ENCODE measurements at places on chromosomes 6 and 20.

- no peak for DNase-seq
These were observed 76.1 kb upstream of the SLC4A11 start for GRCh38 chr20:3315136-3315535.

- DNase-seq = no peak
These were observed 18.7 kb upstream of the COL10A1 start for GRCh38 chr6:116144605-116145004.

GRCh38 chr6:133136177-133136880 lies 104.8 kb upstream of the EYA4 start:
- DNase-seq = no peak

GRCh38 chr6:47741807-47742206 lies 40.0 kb upstream of the OPN5 start:
- no peak for DNase-seq

- DNase-seq = no peak
These were observed 111.2 kb downstream of the GMPR start for GRCh38 chr6:16349544-16349943.

DNA sequence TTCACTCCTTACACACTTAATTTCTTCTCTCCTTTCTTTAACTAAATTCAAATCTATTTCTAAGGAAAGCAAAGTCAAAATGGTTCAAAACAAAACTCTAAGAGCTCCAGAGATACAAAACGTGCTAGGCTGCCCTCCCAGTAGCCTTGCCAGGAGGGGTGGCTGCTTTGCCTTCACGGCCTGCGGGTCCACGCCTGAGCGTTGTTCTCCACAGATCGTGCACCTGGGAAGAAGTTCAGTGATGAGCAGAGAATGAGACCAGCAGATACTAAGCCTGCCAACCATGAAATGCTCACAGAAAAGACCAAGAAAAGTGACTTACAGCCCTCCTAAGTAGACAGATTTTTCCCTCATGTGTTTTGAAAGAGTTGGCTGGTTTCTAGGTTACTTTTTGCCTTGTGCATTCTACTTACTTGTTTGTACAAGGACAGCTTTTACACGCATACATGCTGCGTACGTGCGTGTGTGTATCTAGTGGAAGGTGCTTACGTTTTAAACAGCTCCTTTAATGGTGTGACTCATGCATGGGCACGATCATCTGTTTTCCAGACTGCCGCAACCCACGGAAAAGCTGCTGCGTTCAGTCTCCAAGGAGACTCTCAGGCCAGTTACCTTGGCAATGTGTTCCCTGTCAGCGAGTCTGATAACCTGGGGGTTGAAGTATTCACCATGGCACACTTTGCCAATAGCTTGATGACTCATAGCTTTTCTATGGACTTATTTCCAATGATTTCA lies 32.4 kb upstream of the PBOV1 start:
- no peak for DNase-seq

- DNase-seq = no peak
These were observed 57.4 kb upstream of the PSMF1 start for GRCh38 chr20:1060985-1061384.

GRCh38 chr20:34473262-34473883 lies 42.8 kb upstream of the DYNLRB1 start:
- no peak for DNase-seq

- no peak for DNase-seq
These were observed 55.7 kb downstream of the FAM184A start for GRCh38 chr6:119022796-119023195.

- no peak for DNase-seq
These were observed 30.0 kb upstream of the PHACTR2 start for GRCh38 chr6:143647732-143648131.

DNA sequence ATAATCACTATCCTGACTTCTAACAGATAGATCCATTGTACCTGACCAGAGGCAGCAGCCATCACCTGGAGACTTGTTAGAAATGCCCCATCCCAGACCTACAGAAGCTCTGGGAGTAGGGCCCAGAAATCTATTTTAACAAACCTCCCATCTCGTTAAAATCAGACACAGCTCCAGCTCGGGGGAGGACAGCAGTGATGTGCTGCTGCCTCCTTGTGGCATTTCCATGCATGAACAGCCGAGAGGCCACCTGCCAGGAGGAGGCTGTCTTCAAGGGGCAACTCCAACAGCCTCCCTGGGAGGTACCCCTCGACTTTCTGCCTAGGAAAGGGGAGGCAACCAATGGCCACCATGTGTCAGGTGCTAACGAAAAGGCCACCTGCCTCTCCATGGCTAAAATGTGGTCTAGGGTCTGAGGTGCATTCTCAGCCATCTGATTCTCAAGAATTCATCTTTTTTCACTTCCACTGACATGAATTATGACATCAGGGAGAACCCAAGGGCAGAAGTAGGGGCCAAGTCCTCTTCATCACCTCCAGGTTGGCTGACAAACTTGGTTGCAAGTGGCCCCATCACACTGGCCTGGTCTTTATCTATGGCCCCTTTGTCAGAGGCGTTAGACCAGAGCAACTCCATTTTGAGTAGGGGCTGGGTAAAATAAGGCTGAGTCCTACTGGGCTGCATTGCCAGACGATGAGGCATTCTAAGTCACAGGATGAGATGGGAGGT lies 12.2 kb upstream of the KCNK15 start:
- DNase-seq = peak; percentile 61

- DNase-seq = peak; percentile 61
These were observed 12.9 kb upstream of the ZNF343 start for GRCh38 chr20:2521369-2522305.

- DNase-seq = no peak
These were observed 22.0 kb downstream of the CENPW start for GRCh38 chr6:126361832-126362440.

DNA sequence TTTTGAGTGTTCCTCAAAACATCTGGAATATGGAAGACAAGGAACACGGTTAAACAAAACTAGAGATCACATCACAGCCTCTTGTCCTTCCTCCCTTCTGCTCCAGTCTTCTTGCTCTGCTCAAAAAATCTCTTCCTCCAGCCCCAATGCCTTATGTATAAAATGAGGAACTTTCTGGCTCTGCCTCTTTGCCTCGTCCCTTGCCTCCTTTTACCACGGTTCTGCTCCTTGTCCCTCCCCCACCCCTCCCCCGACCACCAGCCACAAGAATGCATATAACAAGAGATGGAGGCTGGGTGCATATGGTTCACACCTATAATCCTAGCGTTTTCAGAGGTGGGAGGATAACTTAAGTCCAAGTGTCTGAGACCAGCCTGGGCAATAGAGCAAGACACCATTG lies 43.6 kb downstream of the PLAGL2 start:
- no peak for DNase-seq

GRCh38 chr6:29462022-29462421 lies 5.1 kb downstream of the OR2H1 start:
- DNase-seq = no peak

DNA sequence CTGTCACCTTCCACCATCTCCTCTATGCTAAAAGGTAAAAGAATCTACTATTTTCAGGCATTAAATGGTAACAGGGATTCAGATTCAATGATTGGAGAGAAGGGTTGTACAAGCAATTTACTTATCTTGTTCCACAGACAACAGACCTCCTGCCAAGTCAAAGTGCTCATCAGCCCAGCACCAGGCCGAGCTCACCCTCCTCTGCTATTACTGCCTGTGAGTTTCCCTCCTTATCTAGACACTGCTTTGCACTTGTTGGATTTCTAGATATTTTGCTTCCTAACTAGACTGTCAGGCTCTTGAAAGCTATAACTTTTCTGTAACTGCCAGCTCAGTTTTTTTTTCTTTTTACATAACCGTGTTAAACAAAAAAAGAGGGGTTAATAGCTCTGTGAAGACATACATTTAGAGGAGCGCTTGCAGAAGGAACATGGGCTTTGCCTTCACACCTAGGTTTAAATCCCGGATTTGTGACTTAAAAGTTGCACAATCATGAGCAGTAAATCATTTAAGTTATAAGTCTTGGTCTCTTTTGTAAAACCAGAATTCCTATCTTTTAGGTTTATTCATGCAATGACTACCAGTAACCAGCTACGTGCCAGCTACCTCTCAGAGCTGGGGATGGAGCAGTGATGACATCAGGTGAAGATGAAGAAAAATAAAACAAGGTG lies 1.1 kb upstream of the FAM162B start:
- no peak for DNase-seq

DNA sequence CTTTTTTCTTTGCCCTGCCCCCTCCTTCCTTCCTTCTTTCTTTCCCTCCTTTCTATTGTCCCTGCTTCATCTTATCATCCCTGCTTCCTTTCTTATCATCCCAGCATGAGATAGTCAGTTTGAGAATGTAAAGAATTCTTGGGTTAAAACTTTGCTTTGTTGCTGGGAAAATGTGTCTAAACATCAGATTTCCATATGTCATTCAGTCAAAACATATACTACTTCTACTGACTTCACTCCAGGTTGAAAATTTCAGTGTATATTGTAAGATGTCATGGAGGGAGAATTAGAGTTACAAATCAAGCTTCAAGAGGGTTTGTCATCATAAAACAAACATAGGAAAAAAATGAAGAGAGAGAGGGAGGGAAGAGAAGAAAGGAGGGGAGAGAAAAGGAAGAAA lies 358.4 kb upstream of the SOX4 start:
- no peak for DNase-seq

- no peak for DNase-seq
These were observed 23.9 kb upstream of the YWHAB start for GRCh38 chr20:44861531-44862006.

GRCh38 chr6:11179419-11180202 lies 52.9 kb downstream of the NEDD9 start:
- no peak for DNase-seq

- no peak for DNase-seq
These were observed 12.1 kb downstream of the TRAPPC3L start for GRCh38 chr6:116533233-116533957.

- DNase-seq = no peak
These were observed 13.7 kb downstream of the TRAF3IP2 start for GRCh38 chr6:111591901-111592461.

- DNase-seq = no peak
These were observed 360.1 kb downstream of the SAMD5 start for GRCh38 chr6:147868427-147869190.

DNA sequence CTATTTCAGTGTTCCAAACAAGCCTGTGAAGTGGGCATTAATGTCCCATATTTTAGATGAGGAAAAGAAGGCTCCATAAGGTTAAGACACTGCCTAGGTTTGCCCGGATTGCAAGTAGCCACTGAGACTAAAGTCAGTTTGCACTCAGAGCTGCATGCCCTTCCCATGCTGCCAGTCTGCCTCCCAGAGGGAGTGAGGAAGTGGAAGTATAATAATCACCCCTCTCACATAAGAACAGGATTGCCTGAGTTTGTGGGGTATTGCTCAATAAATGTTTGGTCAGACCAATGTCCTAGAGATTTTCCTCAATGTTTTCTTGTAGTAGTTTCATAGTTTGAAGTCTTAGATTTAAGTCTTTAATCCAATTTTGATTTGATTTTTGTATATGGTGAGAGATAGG lies 43.9 kb upstream of the CLIC5 start:
- no peak for DNase-seq

- DNase-seq = no peak
These were observed 79.6 kb downstream of the ANKRD60 start for GRCh38 chr20:58148891-58149290.

All from germinal center (tissue), 1 donor.